ENCODE measurements at places on chromosomes 6 and 20.

- DNase-seq = no peak
Measured at GRCh38 chr6:170372380-170373325, 66.1 kb downstream of the FAM120B start.

DNA sequence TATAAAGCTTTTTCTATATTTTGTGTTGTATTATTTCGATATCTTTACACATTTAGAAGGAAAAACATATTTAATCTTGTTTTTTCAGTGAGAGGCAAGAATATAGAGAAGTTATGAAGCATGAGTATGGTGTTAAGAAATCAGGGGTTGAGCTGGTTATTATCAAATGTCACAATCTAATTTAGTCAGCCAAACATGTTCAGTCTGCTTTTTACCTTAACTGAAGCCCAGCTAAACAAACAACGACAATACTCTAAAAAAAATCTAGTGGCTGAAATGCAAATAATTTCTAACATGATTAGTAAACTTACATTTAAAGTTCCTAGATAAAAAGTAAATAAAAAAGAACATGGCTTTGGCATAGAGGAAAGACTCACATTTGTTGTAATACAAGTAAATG is 433.8 kb upstream of the NRSN1 start:
- DNase-seq = no peak

- DNase-seq = no peak
Measured at GRCh38 chr6:159061805-159062563, 17.2 kb upstream of the TAGAP start.

DNA sequence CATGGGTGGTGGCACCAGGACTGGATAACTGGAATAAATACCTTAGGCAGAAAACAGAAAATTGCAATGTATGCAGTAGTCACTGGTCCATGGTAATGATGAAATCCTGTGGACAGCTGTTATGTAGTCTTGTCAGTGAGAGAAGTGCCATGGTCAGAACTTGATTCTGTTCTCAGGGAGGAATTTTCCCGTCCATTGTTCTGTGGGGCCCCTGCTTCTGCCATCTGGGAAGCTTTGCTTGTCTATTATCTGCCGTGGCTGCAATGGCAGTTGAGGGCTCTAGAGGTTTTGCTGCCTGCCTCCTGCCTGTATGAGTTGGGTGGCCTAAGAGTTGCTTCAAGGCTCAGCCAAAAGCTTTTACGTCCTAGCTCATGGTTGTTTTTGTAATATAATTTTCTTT is 126.8 kb upstream of the SLC35B3 start:
- no peak for DNase-seq

- no peak for DNase-seq
Measured at GRCh38 chr6:53703047-53703446, 37.5 kb upstream of the KLHL31 start.

DNA sequence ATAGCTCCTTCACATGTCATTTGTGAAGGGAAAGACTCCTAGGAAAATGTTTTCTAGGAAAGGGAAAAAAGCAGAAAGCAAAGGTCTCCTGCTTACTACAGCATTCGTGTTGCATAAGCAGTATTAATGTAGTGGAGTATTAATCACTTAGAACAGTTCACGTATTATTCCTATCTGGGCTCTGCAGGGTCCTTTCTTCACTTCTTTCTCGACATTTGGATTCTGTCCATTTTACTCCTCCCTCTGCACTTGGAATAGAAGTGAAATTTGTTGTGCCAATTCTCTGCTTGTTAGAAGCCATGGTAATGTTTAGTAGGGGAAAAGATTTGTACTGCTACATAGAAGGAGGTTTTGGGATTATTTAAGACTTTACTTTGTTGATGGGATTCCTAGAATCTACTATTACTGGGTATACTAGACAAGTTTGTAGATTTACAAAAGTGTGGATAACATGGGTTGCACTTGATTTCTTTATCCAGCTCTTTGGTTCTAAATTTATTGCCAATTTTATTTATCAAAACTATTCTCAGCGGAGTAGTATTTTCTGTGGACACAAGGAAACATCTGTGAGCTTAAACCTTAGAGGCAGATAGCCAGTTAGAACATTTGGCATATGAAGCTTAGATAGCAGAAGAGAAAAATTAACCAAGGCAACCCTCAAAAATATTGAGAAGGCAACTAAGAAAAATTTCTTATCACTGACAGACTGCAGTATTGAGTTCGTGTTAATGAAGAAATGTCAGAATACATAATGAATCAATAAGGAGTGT is 108.4 kb upstream of the ESR1 start:
- no peak for DNase-seq

- DNase-seq = no peak
Measured at GRCh38 chr6:93678841-93679454, 259.6 kb upstream of the EPHA7 start.
